ENCODE measurements at places on chromosomes 6 and 20.
A peak's percentile ranks its signal among the peaks of the same experiment; 100 is the strongest.

DNA sequence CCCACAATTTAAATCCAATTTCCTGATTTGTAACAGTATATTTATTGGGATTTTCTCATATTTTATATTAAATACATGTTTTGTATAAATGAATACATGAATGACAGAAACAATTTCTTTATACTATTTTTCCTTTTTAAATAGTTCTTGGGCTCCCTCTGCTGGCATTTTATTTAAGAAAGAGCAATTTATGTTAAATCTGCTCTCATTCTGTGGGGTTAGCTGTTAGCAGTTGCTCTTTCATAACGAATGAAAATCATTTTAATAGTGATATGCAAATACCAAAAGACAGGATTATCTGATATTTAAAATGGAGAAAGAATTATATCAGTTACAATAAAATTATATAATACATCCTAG is 118.3 kb downstream of the RALGAPA2 start:
- DNase-seq: peak; percentile 29

GRCh38 chr6:21593412-21593926 is at the start of gene SOX4:
Gene SOX4 (plus strand): TSS chr6:21593751. CDS start chr6:21594535, 784 bp downstream.
- peak; percentile 94 for DNase-seq

DNA sequence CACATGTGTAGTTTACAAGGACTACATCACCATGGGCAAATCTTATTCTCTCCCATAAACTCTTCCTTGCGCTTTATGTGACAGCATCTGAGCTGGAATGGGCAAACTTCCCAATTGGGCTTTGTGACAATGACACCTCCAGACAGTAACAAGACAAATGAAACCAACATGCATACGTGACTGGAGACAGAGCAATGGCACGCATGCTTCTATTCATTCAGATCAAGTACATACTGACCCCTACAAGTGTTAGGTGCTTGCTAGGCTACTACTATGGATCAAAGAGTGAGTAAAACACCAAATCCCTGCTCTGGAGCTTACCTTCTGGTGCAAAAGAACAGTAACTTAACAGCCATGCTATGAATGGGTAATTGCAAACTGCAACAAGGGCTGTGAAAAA is 394.9 kb downstream of the BTBD9 start:
- no peak for DNase-seq

- no peak for DNase-seq
Measured at GRCh38 chr6:169669889-169670288, 31.9 kb downstream of the WDR27 start.

- DNase-seq: peak; percentile 65
Measured at GRCh38 chr6:16183187-16183664, 54.3 kb downstream of the MYLIP start.

- DNase-seq: no peak
Measured at GRCh38 chr6:49453221-49453620, 9.8 kb downstream of the MMUT start.

DNA sequence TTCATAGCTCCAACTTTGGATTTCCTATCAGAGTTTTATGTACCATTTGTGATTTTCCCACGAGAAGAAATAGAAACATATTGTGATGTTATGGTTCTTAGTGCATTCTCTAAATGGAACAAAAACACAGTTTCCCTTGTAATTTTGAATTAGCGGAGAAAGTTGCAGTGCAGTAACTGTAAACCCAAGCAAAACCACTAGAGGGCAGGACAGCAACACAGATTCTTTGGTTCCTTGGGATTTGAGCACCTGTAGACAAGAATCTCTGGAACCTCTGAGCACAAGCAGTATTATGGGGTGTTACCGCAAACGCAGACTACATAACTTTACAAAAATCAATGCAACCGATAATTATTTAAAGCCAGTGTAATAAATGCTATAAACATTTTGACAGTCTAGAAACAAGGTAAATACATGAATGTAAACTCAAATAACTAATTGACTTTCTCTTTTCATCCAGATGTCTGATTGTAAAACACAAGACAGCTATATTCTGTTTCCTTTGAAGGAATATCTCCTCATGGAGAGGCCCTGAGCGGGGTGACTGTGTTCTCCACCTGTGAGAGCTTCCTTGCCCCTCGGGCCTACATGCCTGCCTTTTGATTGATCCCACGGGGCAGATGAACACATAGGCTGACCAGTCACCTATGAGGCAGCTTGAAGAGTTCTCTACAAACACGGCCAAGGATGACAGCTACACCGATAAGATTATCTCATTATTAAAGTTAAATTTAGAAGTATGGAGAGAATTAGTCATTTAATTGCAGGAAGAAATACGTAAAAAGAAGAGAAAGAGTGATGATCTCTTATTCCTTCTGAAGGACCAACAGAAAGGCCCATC is 67.5 kb upstream of the COL21A1 start:
- no peak for DNase-seq

DNA sequence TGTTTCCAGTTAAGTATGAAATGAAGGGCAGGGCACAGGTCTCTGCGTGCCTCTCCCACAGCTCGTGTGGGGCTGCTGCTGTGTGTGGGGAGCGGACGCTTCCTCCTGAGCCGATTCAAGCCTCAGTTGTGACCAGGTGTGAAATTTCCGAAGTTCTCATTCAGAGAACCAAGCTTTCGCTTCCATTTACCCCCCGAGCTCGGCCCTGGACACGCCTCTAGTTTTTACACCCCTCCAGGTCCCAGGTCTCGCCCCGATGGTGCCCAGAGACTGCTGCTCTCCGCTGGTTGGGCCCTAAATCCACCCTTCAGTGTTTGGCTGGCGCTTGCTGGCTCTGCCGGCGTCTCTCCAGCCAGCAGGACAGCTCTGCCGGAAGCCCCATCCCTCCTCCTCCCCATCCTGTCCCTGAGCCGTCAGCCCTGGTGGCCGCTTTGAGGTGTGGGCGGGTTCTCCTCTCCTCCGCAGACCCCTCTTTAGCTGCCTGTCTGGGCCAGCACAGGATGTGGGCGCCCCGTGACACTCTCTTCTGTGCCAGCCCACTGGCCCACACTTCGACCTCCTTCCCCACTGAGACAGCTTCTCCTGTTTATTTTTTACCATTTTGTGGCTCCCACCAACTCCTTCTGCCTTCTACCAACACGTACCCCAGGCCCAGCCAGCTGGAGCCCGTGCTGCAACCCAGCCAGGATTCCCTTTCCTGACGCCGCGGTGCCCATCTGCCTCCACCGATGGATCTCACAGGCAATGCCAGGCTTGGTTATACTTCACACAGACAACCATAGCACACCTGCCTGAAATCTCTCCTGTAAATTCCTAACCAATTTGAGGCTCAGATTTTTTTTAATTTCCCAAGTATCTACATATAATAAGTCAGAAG is 142.8 kb downstream of the DLL1 start:
- no peak for DNase-seq

GRCh38 chr6:41957117-41957516 is 15.5 kb upstream of the CCND3 start:
- no peak for DNase-seq

DNA sequence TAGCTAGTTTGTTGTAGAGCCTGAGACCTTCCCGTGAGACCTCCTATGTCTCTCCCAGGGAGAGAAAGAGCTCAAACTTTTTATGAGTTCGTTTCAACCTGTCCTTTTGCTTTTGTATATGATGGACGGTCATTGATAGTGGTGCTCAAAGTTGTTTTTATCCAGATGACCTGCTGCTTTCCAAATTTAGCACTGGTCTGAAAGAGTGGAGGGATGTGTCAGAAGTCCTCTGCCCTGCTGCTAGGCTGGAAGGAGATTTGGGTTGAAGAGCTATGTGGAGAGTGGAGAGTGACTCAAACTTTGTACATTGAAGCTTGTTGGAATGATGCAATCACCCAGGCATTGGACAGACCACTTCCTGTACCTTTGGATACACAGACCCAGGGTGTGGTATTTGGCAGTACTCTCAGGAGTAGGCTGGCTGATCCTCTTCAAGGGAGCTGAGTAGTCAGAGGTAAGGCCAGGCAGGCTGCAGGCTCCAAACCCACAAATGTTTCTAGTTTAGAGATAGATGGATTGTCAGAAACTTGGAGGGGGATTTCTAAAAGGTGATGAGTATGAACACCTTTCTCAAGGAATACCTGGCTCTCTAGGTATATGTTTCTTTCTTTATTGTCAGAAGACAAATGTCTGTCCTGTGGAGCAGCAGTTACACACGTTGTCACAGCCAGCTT is 49.4 kb upstream of the RREB1 start:
- peak; percentile 50 for DNase-seq

Data from fibroblast of gingiva (primary cell).